ENCODE measurements at places on chromosomes 4 and X. TPM values are rescaled to one million over a fixed set of nuclear protein-coding genes. Genes with fewer than 3 reads are reported as not detected.

GPC4 gene
- 13.0 TPM for total RNA-seq

GABRQ gene
- total RNA-seq: not detected

IQSEC2 gene
- 8.1 TPM for total RNA-seq

VEGFC gene
- total RNA-seq: 0.69 TPM

ADAM29 gene
- not detected for total RNA-seq

OCRL gene
- 10.2 TPM for total RNA-seq

RPL39 gene
- 806 TPM for total RNA-seq

C4orf54 gene
- total RNA-seq: not detected

TSPAN6 gene
- total RNA-seq: 24.3 TPM

PLXNB3 gene
- total RNA-seq: 5.9 TPM

Measured in pancreas (tissue), 10 donors.